ENCODE measurements at places on chromosomes 4 and X.

DNA sequence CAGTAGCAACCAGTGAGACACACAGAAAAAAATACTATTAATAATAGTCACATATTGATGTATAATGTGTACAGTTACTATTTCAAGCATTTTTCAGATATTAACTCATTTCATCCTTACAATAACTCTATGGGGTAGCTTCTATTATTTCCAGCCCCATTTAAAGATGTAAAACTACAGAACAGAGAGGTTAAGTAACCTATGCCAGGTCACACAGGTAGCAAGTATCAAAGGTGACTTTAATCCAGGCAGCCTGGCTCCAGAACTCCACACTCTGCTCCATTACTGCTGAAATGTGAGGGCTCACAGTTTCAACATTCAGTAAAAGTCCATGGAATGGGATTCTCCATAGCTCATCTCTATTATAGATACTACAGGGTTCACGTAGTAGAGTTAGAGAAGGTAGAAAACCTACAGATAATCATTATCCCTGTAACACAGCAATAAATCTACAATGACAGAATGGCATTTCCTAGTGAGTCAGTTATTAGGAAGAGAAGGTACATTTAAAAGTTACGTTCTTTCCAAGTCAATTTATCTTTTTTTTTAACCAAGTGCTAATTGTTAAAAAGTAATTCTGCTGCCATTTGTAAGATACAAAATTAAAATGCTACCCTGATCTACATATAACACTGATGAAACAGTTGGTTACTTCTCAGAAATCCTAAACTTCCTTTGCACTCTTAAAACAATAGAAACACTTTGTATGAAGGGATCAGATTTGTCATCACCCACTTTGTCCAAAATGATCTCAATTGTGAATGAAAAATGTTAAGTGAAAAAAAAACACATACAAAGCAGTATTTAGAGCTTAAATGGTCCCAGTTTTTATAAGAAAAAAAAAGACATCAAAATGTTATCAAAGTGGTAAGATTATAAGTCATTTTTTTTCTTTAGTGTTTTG is 18.7 kb downstream of the RELL1 start:
- no peak for DNase-seq

DNA sequence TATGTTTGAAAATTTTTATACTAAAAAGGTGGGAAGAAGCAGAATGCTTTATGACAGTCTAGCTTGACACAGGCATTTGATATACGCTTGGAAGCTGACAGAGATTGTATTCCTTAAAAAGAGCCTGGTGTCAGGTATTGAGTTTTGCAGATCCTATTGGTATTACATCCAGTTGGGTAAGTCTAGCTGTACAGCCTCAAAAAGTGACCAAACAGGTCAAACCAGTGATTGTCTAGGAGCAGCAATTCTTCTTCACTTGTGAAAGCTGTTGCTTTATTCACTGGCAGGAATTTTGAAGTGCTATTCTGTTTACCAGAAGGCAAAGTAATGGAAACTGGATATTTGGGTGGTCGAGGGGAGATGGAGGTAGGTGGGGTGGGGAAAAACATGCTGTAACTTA is 77.5 kb downstream of the UCHL1 start:
- no peak for DNase-seq

- no peak for DNase-seq
These were observed 87.9 kb upstream of the PACRGL start for GRCh38 chr4:20612313-20612712.

DNA sequence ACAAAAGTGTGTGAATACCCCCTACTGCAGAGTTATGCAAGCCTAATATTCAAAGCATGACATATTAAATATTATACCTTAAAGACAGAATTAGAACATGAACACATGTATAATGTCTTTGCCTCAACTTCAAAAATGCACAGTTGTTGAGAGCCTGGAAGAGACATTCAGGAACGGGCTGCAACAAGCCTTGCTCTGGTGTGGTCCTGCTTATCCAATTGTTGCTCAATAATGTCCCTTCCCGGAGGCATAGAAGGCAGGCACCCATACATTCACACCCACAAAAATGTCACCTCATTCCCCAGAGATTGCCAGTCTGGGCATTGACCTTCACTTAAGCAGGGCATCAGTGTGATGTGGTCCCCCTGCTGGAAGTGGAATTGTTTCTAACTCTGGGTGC is 238.8 kb downstream of the CBR4 start:
- no peak for DNase-seq

GRCh38 chr4:121112530-121112929 is 40.2 kb upstream of the NDNF start:
- DNase-seq: no peak

- DNase-seq: no peak
These were observed 215.9 kb downstream of the LRBA start for GRCh38 chr4:150799207-150799606.

DNA sequence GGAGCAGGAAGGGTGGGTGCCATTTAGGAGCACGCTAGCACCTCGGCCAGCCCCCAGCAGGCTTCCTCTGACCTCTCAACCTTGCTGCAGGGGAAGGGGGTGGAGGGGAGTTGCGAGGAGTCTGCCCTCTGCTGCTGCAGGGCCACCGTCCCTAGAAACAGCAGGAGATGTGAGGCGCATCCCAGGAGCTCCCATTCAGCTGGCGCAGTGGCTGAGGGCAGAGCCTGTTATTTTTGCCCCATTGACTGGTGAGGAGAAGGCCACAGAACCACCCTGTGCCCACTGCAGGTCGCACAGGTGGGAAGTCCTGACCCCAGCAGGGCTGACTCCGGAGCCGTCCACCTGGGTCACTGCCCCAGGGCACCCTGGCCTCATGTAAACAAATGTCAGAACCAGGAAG is 8.0 kb downstream of the PDE6B start:
- no peak for DNase-seq

- DNase-seq: no peak
These were observed 279.0 kb downstream of the ANKRD50 start for GRCh38 chr4:124433500-124433899.

GRCh38 chr4:33724685-33725084 is 2519.6 kb downstream of the ARAP2 start:
- DNase-seq: no peak

DNA sequence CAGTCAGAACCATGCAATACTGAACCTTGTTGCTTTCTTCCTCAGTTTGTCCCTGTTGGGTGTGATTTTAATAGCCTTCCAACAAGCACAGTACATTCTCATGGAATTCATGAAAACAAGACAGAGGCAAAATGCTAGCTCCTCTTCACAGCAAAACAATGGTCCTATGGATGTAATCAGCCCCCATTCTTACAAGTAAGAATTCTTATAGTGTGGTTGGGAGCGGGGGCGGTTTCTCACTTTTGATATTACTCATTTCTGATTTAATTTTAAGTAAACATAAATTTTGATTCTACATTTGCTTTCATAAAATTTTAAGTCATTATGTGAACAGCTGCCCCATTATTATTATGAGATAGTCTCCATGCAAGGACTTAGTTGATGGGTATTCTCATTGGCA is 80.8 kb upstream of the TLR2 start:
- DNase-seq: no peak

DNA sequence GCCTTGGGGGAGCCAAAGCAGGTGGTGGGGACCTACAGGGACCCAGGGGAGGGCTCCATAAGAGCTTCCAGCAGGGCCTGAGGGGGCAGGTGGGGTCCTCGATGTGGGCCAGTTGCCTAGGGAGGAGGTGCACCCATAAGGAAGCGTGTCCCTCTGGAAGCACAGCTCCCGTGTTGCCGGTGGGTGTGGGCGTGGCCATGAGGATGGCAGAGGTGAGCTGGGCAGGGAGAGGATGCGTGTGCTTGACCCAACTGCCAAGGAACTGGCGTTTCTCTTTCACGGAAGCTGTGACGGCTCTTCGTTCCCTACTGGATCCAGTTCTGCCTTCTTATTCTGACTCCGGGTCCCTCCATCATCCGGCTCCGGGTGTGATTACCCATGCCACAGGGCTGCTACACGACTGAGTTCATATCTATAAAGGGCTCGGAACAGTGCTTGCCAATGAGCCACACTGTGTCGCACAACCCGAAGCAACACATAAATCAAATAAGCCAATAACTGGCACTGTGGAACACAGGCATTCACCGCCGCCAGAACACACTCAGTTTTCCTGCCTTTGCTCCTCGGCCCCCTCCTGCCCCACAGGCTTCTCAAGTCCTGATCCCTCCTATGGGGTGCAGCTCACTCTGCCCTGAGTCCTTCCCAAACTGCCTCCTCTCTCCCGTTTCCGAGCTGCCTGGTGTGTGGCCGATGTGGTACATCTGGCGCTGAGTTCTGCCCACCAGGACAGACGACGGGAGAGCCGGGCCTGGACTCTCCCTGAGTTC is 35.5 kb downstream of the RNF212 start:
- no peak for DNase-seq

- DNase-seq: no peak
These were observed 599.5 kb downstream of the FSTL5 start for GRCh38 chr4:161564230-161564834.

- DNase-seq: no peak
These were observed 40.9 kb downstream of the PDS5A start for GRCh38 chr4:39936565-39937418.

GRCh38 chr4:73725510-73725909 is 14.9 kb upstream of the CXCL8 start:
- DNase-seq: no peak

DNA sequence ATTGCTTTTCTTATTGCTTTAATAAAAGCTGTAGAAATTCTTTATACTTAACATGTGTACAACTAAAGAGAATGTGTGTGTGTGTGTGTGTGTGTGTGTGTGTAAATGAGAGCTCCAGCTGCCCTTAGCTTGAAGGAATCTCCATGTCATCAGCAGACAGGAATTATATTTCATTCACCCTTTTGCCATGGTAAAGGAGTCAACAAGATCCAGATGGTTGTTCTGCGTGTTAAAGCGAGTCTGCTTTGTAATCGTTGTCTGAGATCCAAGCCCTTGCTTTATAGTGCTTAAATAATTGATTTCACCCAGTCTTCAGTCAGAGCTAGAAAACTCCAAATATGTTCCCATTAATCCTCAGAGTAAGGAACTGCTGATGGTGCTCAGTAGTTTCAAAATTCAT is 285.5 kb downstream of the PDGFC start:
- no peak for DNase-seq

- no peak for DNase-seq
These were observed 33.9 kb downstream of the MTM1 start for GRCh38 chrX:150602296-150602695.

DNA sequence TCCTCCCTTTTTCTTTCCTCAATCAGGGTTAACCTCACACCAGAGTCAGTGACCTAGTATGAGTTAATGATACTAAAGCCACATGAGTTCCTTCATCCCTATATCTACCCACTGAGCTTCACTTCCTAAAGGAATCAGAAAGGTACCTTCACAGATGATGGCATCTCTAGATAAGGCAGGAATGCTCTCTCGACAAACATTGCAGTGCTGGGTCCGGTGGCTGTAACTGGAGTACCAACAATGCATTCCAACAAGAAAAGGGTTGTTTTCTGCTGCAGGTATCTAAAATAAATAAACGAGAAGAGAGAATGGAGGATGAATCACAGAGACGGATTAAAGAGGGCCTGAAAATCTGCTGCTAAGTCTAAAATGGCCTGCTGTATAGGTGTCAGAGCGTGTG is 66.7 kb downstream of the DGKK start:
- DNase-seq: no peak

DNA sequence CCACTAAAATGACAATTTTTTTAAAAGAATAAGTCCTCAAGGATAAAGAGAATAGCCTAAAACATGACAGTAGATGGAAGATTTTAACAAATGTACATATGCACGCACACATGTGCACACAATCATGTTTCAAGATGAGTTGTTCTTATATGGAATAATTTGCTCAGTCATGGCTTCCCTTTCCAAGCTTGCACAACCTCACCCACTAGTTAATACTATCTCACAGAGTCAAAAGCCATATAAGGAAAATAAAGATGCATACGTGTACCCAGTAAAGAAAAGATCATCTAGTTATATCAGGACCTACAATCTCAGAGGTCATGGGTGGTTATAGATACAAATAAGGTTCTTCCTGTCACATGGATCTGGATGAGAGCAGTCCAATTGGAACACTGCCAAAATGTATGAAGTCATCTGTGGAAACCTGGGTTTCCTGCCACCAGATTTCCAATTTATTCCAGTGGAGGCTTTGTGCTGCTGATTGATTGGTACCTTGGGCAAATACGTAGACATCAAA is 56.1 kb downstream of the FAM13A start:
- DNase-seq: no peak

- DNase-seq: no peak
These were observed 28.3 kb upstream of the ALG13 start for GRCh38 chrX:111652719-111653118.

DNA sequence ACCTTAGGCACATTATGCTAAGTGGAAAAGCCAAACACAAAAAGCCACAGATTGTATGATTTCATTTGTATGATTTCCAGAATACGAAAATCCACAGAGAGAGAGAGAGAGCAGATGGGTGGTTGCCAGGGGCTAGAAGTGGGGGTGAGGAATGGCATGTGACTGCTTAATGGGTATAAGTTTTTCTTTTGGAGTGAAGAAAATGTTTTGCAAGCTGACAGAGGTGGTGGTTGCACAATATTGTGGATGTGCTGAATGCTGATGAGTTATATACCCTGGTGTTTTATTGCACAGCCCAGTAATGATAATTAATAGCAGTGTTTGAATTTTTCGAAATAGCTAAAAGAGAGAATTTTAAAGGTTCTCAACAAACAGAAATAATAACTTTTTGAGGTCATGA is 386.1 kb upstream of the HS3ST1 start:
- no peak for DNase-seq

- no peak for DNase-seq
These were observed 38.6 kb downstream of the SORBS2 start for GRCh38 chr4:185773419-185773818.

GRCh38 chrX:29561417-29561816 is 653.9 kb upstream of the MAGEB2 start:
- DNase-seq: no peak

- no peak for DNase-seq
These were observed 64.0 kb upstream of the VCX2 start for GRCh38 chrX:8235026-8235425.

DNA sequence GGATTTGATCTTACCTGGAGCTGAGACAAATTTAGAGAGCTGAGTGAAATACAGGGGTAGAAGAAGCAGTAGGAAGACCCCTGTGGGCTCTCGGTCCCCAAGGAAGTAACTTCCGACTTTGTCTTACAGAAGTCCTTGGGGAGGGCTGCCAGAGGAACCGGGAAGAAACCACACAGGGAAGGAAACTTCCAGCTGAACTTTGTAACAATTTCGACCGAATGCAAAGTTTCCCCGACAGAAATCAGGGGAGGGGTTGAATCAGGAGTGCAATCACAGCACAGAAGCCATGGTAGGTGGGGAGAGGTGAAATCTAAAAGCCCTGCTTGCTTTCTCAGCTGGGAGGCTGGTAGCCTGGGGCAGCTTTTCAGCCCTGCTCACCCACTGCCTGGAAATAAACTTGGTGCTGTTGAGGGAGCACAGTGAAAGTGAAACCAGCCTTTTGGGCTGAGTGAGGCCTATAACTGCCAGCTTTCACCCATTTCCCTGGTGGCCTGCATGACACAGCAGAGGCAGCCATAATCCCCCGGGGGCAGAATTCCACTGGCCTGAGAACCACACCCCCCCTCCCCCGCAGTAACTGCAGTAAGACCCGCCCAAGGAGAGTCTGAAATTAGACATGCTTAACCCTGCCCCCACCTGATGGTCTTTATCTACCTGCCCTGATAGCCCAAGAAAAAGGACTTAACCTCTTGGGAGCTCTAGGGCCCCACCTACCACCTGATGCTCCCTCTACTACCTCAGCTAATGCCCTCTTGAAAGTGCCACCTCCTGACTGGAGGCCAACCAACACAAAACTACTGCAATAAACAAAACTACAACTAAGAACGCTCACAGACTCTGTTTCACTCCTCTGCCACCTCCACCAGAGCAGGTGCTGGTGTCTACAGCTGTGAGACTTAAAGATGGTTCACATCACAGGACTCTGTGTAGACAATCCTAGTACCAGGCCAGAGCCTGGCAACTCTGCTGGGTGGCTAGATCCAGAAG is 248.2 kb downstream of the PARM1 start:
- DNase-seq: no peak

Measured in stimulated activated CD8-positive, alpha-beta memory T cell treated with anti-CD3 and anti-CD28 coated beads, Interleukin-4, amount 100 ng/mL, for 1 hour (primary cell).